Caco-2 (cell line): ENCODE measurements at places on chromosomes 12 and 14.

GRCh38 chr12:96212456-96213375, 18.5 kb downstream of the ELK3 start:
- no peak for DNase-seq

DNA sequence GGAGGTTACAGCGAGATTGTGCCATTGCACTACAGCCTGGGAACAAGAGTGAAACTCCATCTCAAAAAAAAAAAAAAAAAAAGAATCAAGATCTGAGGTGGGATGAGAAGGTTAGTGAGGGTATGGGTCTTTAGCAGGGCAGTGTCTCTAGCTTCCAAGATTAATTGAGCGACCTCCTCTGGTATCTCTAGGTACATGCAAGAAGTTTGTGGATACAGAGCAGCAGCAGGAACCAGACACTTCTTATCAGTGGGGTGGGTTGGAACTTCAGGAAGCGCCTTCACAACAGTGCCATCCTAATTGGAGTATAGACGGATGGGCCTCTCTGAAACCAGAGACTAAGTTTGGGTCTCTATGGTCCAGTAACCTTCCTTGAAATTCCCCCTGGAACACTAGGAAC, 51.9 kb upstream of the CISTR start:
- DNase-seq: no peak

DNA sequence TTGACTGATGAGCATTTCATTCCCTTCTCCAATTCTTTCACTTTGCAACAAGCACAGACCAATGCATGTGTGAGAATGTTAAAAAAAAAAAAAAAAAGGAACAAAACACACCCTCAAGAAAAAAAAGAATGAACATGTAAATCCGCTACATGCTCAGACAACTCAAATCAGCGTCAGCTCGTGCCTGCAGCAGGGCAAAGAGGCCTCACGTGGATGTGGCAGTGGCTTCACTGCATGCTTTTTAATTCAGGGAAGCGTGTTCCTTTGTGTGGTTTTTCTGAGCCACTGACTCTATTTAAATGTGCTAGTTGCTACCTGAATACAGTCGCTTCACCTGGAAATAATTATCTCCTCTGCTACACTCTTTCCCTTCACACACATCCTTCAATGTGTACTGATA, 55.1 kb downstream of the PPP1R36 start:
- no peak for DNase-seq

DNA sequence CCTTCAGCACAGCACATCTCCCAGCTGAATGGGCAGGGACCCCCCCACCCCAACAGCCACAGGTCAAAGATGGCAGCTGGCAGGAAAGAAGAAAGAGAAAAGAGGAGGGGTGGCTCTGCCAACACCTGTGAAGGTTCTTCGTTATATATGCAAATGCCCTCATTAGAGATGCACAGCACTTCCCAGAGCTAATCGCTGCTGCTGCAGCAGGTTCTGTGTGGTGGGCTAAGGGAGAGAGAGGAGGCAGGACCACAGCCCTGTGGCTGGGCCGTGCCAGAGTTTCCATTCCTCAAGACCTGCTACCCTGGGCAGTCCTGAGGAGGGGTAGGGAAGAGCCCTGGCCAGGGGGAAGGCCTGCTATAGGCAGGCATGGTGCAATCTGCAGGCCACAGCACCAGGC, 28.7 kb downstream of the SMUG1 start:
- DNase-seq: no peak

GRCh38 chr14:89616852-89617341, 199.9 kb upstream of the FOXN3 start:
- no peak for DNase-seq

DNA sequence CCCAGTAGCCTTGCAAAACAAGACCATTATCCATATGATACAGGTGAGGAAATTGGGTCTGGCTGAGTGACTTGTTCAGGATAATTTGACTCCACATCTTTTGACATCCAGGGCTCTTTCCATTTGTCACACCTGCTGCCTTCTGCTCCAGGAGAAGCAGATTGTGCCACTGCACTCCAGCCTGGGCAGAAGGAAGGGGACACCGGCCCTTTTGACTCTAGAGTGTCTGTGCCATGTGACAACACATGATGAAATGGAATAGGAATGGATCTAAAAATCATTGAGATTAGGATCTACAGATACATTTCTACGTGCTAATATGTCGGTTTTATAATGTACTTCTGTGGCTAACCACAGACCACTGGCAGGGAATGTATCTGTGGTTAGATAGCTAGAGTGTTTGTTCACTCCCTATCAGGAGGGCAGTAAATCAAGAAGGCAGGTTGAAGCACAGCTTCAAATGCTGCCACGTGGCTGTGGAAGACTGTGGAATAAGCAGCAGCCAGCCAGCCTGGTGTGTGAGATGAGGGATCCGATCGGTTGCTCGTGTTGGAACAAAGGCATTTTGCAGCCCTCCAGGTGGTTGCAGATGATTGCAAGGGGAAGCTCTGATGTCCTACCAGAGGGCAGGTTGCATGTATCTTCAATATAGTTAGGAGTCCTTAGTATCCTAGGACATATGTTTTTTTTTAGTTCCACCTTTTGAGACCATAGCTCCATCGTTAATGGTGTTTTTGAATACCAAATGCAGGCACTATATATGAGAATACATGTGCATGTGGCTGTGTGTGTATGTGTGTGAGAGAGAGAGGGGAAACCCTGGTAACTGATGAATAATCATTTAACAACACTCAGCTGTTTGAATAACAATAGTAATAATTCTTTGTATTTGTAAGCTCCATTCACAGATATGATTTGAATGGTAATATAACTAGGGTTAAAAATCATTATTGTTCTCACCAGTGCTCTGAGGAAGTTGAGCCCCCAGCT, 28.6 kb downstream of the EML1 start:
- DNase-seq: no peak

GRCh38 chr14:104786726-104787675, 8.5 kb downstream of the AKT1 start:
- DNase-seq: no peak

- no peak for DNase-seq
Observed at GRCh38 chr14:104016873-104017650, 68.4 kb upstream of the ASPG start.

DNA sequence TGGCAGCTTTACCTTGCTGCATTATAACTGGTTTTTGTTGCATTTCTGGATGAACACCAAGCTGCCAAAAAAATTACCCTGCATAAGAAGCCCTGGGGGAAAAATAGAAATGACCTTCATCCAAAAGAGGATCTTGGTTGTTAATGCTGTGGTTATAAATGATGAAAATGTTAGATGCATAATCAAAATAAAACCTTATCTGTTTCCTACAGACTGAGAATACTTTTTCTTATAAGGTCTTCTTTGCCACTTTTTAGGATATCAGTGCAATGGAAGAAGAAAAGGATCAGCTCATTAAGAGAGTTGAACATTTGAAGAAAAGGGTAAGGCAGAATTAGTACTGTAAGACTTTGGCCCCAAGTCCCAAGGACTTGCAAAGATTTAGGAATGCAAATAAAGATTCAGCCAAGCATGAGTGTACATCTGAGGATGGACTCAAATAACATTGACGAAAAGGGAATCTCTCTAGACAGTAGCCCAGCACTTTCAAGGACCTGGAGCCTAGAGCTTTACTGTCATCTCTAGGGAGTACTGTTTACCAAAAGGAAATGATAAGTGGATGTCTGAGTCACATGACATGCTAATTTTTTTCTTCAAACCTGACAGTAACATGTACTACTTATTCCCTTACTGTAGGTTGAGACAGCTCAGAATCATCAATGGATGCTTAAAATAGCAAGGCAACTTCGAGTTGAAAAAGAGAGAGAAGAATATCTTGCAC, 10.7 kb downstream of the IFT81 start:
- DNase-seq: no peak
